ENCODE measurements at places on chromosomes 7 and 10.

DNA sequence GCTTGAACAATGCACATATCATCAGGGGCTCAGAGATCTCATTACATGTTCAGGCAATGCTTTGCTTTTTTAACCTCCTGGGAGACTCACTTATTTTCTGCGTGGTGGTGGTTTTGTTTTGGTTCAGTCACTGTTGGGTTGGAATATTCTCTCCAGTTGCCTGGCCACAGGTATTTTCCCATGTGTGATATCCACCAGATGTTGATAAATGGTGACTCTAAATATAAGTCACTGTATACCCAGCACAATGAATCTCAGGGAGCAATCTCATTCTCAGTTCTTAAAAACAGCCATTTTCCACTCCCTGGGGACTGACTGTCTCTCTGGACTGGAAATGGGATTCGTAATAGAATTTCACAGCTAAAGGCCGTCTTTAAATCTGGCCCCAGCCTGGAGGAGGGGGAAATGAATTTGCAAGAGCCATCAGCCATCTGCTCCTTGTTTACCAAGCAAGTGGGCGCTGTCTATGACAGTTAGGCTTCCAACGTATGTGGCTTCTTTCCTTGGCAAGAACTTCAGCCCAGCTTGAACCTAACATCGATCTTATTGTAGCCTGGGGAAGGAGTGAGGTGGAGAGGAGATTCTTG is 1106.2 kb downstream of the NRG3 start:
- DNase-seq = no peak

DNA sequence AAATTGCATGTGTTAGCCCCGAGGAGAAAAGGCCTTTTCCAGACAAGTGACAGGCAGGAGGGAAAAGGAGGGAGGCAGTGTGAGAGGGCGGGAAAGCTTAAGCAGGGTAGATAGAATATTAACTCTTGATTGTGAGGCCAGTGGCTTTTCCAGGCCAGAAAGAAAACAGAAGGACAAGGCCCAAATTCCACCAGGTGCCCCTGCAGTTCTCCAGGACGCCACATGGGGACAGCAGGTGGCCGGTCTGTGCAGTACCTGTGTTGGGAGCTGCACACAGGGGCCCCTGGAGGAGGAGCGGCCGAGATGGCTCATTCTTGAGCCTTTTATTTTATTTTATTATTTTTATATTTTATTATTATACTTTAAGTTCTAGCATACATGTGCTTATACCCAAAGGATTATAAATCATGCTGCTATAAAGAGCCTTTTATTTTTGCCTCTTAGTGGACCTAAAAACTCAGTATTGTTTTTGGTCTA is 141.3 kb upstream of the KLF14 start:
- DNase-seq = no peak

- DNase-seq = peak; percentile 47
Measured at GRCh38 chr10:29559996-29560395, 74.8 kb downstream of the SVIL start.

- DNase-seq = no peak
Measured at GRCh38 chr10:43970717-43971116, 322.0 kb upstream of the ZNF32 start.

DNA sequence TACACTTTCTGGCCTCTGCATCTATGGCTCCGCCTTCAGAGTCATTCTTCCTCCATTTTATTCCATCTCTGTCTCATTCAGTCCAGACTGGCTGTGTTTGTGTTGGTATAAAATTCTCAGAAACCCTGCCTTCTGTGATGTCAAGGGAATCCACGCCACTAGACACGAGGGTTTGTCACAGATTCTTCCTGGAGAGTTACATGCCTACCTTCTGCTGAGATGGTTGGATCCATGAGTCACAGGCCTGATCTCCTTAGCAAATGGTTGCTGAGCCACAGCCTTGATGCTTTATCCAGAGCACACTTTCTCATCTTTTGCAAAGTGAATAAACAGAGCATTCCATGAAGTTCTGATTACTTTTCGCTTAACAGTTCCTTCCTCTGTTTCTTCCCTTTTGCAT is 35.9 kb upstream of the TSPAN33 start:
- no peak for DNase-seq

DNA sequence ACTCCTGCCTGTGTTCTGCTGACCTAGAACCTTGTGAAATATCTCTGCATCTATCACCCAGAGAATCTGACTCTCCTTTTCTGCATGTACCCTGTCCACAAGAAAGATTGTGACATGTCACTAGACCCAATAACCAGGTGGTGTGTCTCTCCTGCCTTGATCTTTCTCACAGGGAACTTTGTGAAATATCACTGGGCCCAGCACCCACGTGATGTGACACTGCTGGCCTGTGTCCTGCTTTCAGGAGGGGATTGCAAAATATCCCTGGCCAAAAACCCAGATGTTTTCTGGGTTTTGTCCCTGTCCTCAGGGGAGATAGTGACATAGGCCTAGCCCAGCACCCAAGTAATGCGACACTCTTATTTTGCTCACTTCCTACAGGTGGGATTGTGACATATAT is 10.1 kb upstream of the ZNF107 start:
- no peak for DNase-seq

- DNase-seq = no peak
Measured at GRCh38 chr10:17062493-17062892, 67.1 kb downstream of the CUBN start.

GRCh38 chr7:158999496-158999895 is 143.1 kb downstream of the DYNC2I1 start:
- DNase-seq = no peak

- DNase-seq = no peak
Measured at GRCh38 chr10:48287417-48288391, 13.2 kb upstream of the FRMPD2 start.

GRCh38 chr7:22192801-22193200 is 164.2 kb downstream of the RAPGEF5 start:
- no peak for DNase-seq

DNA sequence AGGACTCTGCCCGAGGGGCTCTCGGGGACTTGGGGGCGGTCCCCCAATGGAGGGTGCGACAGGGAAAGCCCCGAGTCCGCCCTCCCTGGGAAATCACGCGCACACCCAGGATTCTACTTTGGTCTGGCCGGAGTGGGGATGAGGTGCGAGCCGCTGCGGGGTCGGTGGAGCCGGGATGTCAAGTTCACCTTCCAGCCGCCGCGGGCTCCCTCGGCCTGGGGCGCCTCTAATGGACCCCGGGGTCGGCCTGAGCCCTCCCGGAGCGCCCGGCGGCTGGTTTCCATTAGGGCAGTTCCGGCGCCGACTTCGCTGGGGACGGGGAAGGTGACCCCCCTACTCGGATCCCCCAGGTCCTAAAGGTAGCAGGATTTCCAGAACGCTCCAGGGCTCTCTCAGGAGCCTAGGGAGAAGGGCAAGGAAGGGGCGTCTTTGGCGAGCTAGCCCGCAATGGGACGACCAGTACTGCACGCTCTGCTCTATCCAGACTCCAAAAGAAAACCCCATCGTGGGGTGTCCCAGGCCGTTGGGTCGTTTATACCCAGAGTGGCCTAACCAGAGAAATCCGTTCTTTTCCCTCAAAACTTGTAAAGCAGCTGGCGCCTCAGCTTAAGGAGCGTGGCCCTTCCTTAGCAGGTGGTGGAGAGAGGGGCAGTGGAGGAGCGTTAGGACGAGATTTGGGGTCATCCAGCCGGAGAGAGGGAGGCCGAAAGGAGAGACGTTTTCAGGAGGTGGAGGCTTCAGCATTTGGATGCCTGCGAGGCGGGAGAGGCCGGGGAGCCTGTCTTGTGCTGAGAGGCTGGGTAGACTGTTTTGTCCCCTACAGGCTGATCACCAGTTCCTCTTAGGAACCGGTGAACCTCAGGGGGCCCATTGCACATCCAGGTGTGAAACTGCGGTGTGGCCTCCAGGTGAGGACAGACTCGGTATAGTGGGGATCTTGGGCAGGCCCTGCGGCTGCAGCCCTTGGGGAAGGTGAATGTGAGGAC is 860 bp upstream of the WDR86 start:
- DNase-seq = no peak

- DNase-seq = no peak
Measured at GRCh38 chr10:54983255-54983654, 182.2 kb upstream of the PCDH15 start.

- DNase-seq = no peak
Measured at GRCh38 chr7:107387128-107387527, 82.7 kb upstream of the GPR22 start.

DNA sequence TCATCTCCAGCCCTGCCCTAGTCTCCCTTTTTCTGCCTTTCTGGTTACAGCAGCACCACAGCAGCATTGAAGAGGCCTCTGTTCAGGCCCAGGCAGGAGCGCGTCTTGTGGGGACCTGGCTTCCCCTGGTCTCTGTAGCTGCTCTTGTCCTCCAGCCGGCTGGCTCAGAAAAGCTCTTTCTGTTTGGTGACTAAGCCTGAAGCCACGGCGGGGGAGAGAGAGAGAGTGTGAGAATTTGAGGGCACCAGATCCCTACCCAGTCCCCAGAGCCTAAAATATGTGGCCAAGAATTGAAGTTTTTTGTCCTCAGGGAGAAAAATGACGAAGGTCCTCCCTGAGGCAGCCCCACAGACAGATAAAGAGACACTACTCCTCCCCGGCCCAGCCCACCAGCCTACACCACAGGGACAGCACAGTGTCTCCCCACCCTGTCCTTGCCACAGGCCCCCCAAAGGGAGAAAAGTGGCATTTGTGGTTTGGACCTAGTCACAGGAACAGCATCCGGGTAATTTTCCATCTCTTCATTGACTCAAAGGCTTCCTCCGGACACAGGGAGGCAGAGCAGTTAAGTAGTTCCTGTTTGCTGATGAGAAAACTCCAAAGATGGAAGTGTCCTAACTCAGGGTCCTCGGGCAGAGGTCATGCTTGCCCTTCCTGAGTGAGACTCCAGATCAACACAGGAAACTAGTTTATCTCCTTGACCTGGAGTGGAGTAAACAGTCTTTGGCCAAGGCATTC is 13.3 kb upstream of the FAM180A start:
- DNase-seq = no peak

- DNase-seq = peak; percentile 20
Measured at GRCh38 chr10:95509251-95509650, 51.9 kb downstream of the SORBS1 start.

DNA sequence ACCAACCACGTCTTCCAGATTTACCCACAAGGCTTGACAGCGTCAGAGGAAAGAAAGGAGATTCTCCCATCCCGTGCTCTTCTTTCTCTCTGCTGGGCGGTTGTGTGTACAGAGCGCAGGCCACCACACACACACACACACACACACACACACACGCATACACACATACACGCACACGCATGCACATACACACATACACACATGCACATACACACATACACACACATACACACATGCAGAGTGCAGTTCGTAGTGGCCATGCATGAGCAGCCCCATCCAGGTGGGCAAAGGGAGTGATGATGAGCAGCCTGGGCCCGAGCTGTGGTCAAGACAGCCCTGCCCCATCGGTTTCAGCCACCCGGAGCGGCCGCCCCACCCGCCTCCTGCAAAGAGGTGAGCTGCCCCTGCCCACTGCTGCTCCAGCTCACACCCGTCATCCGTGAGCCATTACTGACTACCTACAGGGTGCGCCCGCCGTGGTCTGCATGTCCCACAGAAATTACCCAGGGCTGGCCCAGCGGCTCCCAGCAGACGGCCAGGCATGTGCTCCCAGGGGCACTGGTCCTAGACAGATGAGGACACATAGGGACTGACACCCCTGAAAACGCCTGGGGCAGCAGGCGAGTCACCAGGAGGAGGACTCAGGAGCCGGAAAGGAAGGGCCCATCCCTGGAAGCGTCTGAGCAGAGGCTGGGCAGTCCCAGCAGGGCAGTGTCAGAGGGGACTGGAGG is 69.6 kb downstream of the ASB13 start:
- no peak for DNase-seq

DNA sequence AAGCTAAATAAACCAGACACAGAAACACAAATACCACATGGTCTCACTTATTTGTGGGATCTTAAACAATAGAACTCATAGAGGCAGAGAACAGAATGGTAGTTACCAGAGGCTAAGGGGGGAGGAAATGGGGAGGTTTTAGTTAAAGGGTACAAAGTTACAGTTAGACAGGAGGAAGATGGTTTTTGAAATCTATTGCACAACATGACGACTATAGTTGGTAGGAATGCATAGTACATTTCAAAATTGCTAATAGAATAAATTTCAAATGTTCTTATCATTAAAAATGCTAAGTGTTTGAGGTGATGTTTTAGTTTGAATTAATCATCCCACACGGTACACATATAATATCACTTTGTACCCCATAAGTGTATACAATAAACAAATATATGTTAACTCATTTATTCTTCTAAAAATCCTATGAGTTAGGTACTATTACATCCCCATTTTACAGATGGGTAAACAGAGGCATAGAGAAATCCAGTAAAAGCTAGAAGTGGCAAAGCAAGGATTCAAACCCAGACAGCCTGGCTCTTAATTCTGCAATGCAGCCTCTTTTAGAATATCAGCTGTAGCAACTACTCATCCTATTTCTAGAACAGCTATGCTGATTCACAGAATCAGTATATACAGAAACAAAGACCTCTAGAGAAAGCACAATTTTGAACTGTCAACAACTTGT is 50.9 kb downstream of the HBP1 start:
- no peak for DNase-seq

DNA sequence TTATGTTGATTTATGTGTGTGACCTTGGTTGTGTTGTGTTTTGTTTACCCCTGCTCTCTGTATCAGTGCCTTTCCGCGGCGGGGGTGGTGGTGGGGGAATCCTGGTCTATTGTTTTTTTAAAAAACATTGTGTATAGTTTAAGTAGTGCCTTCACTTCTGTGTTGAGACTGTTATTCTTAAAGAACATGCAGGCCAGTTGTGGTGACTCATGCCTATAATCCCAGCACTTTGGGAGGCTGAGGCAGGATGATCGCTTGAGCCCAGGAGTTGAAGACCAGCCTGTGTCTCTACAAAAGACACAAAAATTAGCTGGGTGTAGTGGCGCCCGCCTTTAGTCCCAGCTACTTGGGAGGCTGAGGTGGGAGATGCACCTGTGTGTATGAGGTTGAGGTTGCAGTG is 429.0 kb upstream of the LRGUK start:
- no peak for DNase-seq

DNA sequence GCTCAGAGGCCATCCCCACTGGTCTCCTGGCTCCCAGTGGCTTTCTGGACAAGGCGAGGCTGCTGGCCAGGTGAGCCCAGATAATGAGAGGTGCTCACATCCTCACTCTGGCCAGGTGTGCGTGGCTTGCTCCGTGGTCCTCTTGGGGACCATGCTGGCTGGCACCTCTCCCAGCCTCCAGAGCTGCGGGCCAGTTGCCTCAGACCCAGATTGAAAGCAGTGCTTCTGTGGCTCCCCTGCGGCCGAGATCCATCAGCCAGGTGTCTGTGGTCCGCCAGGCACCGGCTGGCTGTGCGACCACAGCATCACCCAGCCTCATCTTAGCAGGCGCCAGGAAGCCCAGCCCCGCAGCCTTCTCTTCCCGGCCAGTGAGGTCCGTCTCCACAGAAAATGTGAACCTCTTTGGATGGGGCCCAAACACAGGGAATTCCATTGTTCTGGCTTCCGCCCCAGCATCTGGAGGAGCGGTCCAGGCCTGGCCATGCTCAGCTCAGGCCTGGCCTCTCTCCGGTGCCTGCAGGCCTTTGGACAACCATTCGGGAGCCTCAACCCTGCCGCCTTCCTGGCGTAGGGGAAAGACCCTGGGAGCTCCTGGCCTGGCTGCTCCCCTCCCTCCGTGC is 5.2 kb upstream of the TTYH3 start:
- peak; percentile 81 for DNase-seq

GRCh38 chr10:31647861-31648260 is 280.8 kb downstream of the ARHGAP12 start:
- no peak for DNase-seq

- no peak for DNase-seq
Measured at GRCh38 chr7:116942504-116942903, 10.8 kb upstream of the ST7 start.

GRCh38 chr7:116446212-116446855 is 53.2 kb upstream of the CAV2 start:
- no peak for DNase-seq

GRCh38 chr10:119826771-119827170 is 45.9 kb downstream of the MCMBP start:
- no peak for DNase-seq

Measured in urinary bladder (tissue), 4 donors.